ENCODE measurements at places on chromosomes 11 and 22.

DNA sequence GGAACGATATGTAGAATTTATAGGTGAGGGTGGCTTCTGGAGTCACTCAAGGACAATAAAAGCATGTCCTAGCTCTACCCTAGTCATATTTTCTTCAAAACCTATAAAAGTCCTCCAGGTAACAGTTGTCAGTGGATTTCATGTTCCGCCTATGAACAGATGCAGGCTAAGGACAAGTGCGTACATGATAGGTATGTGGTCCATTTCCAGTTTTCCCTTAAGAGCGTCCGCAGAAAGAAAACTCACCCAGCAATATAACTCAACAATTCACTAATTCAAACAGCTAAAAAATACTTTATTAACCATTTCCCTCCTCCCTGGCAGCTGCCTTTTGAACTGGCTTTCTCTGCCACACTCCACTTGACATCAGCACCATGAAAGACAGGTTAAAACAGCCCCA lies 50.2 kb upstream of the CCDC34 start:
- DNase-seq = no peak

DNA sequence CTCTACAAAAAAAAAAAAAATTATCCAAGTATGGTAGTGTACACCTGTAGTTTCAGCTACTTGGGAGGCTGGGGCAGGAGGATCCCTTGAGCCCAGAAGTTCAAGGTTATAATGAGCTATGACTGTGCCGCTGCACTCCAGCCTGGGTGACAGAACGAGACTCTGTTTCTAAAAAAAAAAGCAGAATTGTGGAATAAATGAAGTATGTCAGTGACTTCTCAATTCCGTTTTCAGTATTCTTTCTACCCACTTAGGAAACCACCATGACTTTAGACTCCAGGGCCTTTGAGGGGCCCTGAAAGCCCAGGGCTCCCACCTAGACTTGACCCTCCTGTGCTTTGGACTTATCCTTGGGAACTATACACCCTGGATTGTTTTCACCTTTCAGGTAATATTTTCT lies 6.5 kb upstream of the NUP160 start:
- DNase-seq = no peak

GRCh38 chr22:26360169-26360885 lies 68.7 kb upstream of the ASPHD2 start:
- DNase-seq = no peak

GRCh38 chr11:134070342-134070845 lies 1.5 kb downstream of the JAM3 start:
- DNase-seq = no peak

- no peak for DNase-seq
Observed at GRCh38 chr22:20424568-20424931, 13.1 kb downstream of the SCARF2 start.

DNA sequence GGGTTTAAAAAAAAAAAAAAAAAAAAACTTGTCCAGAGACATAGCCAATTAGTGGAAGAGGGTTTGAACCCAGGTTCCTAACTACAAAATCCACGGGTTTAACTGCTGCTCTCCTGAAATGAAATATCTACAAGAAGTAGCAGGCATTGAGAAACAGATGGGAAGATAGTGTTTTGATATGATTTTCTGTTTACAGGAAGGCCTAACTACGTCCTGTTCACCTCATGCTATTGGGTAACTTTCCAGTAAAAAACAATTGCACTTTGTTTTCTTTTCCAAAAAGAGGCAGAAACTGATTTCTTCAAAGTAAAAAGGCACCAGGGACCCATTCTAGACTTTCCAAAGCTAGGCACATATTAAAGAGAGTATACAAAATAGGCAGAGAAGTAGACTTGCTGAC lies 5.9 kb upstream of the C11orf91 start:
- no peak for DNase-seq

DNA sequence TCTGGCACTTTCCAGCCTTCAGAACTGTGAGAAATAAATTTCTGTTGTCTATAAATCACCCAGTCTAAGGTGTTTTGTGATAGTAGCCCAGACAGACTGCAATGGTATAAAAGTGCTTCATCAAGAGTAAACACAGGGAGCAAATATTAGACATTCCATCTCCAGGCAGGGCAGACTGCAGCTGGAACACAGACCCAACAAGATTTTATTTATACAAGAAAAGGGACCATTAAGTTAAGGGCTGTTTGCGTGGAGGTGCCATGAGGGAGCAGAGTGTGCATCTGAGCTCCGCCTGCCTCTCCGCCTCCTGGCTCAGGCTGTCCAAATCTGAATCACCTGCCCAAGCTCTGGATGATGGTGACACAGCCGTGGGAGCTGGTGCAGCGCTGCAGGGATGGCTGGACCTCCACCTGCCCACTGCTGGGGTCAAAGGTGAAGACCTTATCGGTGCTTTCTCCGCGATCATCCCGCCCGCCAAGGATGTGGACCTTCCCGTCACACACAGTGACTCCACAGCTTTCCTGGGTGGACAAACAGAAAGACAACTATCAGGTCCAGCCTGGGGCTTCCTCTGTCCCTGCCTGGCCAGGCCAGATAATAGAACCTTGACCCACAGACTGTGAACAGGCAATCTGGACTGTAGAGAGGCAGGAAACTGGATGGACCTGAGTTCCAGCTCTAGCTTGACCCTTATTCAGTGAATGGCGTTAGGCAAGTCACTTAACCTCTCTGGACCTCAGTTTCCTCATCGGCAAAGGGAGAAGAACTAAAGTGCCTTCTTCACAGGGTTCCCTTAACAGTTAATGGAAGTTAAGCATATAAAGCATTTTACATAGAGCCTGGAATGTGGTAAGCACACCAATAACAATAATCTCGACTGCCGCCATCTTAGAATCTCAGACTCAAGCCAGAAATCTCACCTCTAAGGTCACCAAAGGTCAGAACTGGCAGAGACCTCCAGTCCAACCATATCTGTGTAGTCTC lies 10.5 kb downstream of the KLHL35 start:
- DNase-seq = no peak

All from keratinocyte (primary cell).